ENCODE measurements at places on chromosomes 5 and 9.

- no peak for DNase-seq
Observed at GRCh38 chr5:84478603-84479002, 93.9 kb upstream of the EDIL3 start.

DNA sequence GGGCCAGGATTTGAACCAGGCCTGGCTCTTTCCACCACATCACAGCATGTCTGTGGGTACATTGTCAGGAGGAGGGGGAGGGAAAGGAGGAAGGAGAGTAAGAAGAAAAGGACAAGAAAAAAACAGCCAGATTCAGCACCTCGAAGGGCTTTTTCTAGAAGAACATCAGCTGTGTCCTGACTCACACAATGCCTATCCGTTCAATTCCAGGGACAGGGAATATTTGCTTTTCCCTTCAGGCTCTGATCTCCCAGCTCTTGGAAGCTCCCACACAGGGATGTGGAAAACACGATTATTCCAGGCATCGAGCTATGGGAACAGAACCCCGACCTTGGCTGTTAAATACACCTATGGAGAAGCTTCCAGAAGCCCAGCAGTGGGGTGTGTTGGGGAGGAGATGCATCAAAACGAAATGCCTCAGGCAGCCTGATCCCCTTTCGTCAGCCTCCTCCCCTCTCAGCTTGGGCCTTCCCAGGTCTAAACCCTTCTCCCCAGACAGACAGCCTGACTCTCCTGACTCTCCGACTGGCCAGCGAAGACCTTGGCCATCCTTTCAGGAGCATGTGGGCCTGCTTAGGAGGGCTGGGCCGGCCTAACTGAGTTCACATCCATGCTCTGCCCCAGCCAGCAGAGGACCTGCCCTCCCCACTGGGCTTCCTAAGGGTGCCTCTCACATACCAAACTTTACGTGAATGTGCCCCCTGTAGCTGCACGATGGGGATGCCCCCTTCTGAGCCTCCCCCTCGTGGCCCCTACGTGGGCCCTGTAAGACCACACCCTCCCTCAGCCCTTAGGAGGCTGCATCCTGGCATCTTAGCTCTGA, 54.4 kb downstream of the NEURL1B start:
- no peak for DNase-seq

DNA sequence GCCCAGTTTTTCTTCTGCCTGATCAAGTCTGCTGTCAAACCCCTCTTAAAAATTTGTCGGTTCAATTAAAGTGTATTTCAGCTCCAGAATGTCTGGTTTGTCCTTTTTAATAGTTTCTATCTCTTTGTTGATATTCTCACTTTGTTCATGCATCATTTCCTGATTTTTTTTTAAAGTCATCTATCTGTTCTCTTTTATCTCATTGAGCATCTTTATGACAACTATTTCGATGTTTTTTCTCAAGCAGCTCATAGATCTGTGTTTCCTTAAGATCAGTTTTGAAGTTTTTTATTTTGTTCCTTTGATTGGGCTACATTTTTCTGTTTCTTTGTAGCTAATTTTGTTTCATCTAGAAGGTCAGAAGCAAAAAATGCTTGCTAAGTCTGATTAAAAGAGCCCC, 53.7 kb downstream of the FGD3 start:
- DNase-seq: no peak

- no peak for DNase-seq
Observed at GRCh38 chr5:68261569-68262065, 46.1 kb downstream of the PIK3R1 start.

- no peak for DNase-seq
Observed at GRCh38 chr5:150143350-150144245, 12.0 kb downstream of the PDGFRB start.

DNA sequence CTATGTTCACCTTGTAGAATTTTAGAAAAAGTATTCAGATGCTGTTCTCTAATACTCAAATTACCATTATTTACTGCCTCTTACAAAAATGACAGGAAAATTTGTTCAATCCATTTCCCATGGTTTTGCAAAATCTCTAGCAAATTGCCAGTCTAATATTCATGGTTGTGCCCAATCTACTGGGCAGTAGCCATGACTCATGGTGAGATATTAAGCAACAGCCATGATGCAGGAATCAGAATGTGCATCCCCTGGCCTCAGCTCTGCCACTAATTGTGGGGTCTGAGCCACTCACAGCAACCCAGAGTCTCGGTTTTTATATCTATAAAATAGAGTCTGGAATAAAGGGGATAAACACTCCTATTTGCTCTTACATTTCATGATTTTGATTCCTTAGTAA, 353.6 kb downstream of the DEPDC1B start:
- no peak for DNase-seq

- no peak for DNase-seq
Observed at GRCh38 chr5:78907255-78907891, 77.7 kb downstream of the ARSB start.

DNA sequence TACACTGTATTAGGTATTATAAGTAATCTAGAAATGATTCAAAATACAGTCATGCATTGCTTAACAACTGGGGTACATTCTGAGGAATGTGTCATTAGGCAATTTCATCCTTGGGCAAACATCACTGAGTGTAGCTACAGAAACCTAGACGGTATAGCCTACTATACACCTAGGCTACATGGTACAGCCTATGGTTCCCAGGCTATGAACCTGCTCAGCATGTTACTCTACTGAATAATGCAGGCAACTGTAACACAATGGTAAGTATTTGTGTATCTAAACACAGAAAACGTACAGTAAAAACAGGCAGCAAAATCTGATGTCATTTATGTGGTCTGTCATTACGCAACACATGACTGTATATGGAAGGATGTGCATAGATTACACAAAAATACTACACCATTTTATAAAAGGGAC, 96.8 kb downstream of the RAPGEF6 start:
- no peak for DNase-seq

DNA sequence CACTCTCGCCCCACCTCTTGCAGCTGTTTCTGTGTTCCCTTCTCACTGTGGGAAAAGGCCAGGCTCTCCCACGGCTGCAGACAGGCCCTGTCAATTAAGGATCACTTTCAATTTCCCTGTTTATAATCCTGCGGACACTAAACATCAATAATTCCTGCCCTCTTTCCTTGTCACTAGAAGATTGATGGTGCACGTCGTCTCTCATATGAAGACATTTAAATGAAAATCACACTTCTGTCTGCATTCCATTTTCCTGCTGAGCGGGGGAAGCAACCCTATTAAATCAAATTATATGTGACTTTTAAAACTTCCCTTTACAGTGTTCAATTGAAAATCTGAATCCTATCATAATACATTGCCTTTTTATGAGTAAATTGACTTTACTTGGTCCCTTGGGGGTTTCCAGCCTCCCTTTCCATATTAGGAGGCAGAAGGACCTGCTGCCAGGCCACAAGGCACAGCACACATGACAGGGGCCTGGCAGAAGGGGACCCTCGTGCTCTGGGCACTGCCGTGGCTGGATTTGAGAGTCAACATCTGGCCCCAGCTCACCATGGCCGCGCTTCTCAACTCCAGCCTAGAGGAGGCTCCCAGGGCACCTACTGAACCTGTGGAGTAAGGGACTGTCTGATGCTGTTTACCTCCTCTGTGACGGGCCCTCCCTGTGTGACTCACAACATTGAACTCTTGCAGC, 311.0 kb upstream of the IRX4 start:
- no peak for DNase-seq

DNA sequence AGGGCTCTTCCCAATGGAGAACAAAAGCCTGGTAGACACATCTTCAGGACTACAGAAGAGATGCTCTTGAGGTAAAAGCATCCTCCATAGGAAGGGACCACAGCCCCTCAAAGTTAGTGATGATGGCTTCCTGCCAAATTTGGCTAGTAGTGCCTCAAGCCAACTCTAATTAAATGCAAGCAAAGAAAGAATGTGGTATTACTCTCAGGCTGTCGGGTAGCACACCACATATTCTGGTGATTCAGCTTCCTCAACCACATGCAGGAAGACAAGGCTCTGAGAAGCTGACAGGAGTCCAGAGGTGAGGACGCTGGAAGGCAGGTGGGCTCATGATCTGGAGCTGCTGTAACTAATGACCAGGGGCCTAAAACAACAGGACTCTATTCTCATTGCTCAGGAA, 37.2 kb upstream of the S1PR3 start:
- DNase-seq: no peak

GRCh38 chr5:399296-400281, 43.4 kb upstream of the EXOC3 start:
- peak; percentile 74 for DNase-seq

GRCh38 chr5:179146277-179146676, 86.1 kb downstream of the ZNF354C start:
- DNase-seq: peak; percentile 27

DNA sequence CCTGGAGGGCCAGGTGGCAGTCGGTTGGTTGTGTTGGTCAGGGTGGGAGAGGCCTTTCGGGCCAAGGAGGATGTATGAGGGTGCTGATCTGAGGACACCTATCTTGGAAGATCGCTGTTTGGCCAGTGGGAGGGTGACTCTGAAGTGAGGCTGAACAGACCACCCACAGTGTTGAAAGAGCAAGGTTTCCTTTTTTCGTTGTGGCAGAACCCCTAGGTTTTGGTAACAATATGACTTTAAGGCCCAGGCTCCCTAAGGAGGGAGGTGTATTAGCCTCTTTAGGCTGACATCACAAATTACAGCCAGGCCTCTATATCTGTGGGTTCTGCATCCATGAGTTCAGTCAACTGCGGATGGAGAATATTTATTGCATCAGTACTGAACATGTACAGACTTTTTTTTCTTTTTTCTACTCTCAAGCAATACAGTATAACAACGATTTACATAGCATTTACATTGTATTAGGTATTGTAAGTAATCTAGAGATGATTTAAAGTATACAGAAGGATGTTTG, 86.1 kb downstream of the ARHGAP26 start:
- no peak for DNase-seq

- DNase-seq: no peak
Observed at GRCh38 chr5:53087621-53088121, 21.9 kb downstream of the MOCS2 start.

GRCh38 chr5:178224403-178224802, 8.2 kb downstream of the PHYKPL start:
- DNase-seq: no peak

- no peak for DNase-seq
Observed at GRCh38 chr9:134357631-134358025, 31.4 kb downstream of the RXRA start.

GRCh38 chr5:10527281-10527950, 36.5 kb upstream of the ANKRD33B start:
- no peak for DNase-seq

DNA sequence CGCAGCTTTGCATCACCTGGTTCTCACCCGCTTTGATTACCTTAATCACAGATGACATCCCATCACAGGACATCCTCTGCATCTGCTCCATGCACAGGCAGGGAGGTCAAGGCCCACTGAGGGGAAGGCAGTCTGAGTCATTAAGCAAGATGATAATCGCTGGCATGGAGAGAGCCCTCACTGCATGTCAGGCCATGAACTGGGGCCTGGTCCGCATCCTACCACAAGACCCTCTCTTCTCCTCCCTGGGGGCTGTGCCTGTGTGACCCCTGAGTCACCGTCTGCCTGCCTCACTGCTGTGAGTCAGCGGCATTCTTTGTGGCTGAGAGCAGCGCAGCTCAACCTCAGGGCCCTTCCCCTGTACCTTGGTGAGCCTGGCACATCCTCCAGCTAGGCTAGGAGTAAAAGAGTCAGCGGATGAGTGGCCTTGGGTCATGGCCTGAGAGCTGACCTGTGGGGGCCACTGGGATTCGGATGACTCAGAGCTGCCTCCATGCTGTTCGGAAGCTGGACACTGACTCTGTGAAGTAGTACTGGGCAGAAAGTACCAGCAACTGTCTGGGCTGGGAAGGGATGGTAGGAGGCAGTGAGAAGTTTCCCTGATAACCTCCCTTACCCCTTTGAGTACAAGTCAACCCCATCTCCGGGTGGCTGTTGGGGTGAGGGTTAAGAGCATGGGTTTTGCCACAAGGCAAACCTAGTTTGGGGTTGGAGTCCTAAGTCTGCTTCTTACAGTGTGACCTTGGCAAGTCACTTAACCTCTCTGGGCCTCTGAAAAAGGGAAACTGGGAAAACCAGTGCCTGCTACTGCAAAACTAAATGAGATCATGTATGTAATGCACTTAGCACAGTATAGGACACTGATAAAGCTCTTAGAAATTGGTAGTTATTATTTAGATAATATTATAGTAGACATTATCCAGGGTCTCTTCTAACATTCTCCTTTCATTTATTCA, 14.6 kb upstream of the ARSI start:
- DNase-seq: no peak

- DNase-seq: no peak
Observed at GRCh38 chr5:154046486-154046885, 7.7 kb downstream of the MFAP3 start.

DNA sequence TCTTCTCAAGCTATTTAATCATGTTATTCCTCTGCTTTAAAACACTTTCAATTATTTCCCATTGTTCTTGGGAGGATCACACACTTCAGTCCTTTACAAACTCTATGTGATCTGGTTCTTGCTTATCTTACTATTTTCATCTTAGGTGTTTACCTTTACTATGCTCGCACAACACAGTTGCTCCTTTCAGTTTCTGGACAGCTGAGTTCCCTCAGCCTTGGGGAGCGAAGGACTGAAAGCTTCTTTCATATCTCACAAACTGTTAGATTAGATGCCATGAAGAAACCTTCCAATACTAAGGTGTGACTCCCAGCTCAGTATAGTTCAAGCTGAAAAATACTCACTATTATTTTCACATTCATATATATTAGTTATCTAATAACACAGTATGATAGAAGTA, 117.9 kb downstream of the CDC42SE2 start:
- DNase-seq: no peak

GRCh38 chr5:176727528-176727900, 80.2 kb downstream of the TSPAN17 start:
- DNase-seq: no peak

Data from stimulated activated CD8-positive, alpha-beta memory T cell treated with anti-CD3 and anti-CD28 coated beads, Interleukin-4, amount 100 ng/mL, for 24 hours (primary cell).